COLO829 (cell line): ENCODE measurements at places on chromosomes 4 and X.
A peak's percentile ranks its signal among the peaks of the same experiment; 100 is the strongest.

DNA sequence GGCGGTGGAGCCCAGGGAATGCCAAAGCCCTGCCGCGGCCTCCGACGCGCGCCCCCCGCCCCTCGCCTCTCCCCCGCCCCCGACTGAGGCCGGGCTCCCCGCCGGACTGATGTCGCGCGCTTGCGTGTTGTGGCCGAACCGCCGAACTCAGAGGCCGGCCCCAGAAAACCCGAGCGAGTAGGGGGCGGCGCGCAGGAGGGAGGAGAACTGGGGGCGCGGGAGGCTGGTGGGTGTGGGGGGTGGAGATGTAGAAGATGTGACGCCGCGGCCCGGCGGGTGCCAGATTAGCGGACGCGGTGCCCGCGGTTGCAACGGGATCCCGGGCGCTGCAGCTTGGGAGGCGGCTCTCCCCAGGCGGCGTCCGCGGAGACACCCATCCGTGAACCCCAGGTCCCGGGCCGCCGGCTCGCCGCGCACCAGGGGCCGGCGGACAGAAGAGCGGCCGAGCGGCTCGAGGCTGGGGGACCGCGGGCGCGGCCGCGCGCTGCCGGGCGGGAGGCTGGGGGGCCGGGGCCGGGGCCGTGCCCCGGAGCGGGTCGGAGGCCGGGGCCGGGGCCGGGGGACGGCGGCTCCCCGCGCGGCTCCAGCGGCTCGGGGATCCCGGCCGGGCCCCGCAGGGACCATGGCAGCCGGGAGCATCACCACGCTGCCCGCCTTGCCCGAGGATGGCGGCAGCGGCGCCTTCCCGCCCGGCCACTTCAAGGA, at the start of gene FGF2:
Gene FGF2, plus strand, starts transcription at position 279 of the 705 bp plus-strand sequence. Its CDS starts 344 bp downstream, at position 623.
- no peak for DNase-seq

DNA sequence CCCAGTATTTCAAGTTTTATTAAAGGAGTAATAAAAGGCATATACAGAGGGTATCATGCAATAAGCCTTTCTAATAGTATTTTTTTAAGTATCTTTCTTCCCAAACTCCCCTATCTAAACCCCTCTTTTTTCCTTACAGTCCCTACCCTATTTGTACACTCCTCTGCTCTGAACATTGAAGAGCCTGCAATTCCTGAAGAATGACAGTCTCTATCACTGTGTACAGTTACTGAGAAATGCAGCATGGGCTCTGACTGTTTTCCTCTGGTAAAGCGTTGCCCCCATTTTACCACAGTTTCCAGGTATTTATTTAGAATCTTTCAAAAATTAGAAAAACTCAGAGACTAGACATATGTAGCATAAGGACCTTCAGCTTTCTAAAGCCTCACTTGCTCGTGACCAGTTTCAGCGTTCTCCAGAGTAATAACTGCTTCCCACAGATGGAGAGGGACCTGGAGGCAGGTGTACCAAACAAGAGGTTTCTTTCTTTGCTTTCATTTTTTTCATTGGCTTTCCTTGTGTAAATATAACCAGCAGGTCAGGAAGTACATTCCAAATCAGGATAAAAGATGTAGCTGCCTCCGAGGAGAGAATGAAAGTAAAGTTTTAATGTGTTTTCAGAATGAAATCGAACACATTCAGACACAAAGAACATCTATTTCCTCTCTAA, 230.8 kb downstream of the CFAP299 start:
- DNase-seq = no peak

- DNase-seq = no peak
Observed at GRCh38 chr4:109211671-109212070, 90.8 kb downstream of the COL25A1 start.

- peak; percentile 35 for DNase-seq
Observed at GRCh38 chr4:77776182-77777134, 42.7 kb downstream of the CNOT6L start.

GRCh38 chr4:161356351-161356750, 807.4 kb downstream of the FSTL5 start:
- no peak for DNase-seq

DNA sequence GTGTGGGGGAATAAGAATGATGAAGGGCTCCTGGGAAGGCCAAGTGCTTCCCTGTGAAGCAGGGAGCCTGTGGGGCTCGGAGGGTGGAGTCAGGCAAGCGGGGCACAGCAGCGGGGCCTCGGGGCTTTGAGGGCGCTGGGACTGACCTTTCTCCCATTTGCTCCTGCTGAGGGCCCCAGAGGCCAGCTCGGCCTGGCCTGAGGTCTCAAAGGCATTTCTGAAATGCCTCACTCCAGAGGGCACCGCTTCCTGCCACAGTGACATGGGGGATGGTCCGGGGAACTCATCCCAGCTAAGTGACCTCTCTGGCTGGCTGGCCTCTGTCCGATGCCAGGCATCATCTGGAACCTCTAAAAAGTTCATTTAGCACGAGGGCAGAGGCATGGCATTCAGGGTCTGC, 98.8 kb upstream of the STX18 start:
- DNase-seq = no peak

GRCh38 chr4:20754036-20754435, 53.8 kb downstream of the PACRGL start:
- peak; percentile 19 for DNase-seq

GRCh38 chrX:69218407-69218997, 53.2 kb upstream of the PJA1 start:
- DNase-seq = no peak
